Femur (tissue), 1 donor: ENCODE measurements at places on chromosomes 11 and 22.
A peak's percentile ranks its signal among the peaks of the same experiment; 100 is the strongest.

GRCh38 chr22:48198489-48199459 is 1436.3 kb downstream of the TBC1D22A start:
- DNase-seq = no peak

GRCh38 chr11:75572744-75573143 is 10.7 kb downstream of the SERPINH1 start:
- no peak for DNase-seq

GRCh38 chr11:118277312-118277711 is 13.2 kb upstream of the MPZL2 start:
- DNase-seq = no peak

GRCh38 chr11:130769782-130770535 is 146.3 kb downstream of the SNX19 start:
- no peak for DNase-seq

DNA sequence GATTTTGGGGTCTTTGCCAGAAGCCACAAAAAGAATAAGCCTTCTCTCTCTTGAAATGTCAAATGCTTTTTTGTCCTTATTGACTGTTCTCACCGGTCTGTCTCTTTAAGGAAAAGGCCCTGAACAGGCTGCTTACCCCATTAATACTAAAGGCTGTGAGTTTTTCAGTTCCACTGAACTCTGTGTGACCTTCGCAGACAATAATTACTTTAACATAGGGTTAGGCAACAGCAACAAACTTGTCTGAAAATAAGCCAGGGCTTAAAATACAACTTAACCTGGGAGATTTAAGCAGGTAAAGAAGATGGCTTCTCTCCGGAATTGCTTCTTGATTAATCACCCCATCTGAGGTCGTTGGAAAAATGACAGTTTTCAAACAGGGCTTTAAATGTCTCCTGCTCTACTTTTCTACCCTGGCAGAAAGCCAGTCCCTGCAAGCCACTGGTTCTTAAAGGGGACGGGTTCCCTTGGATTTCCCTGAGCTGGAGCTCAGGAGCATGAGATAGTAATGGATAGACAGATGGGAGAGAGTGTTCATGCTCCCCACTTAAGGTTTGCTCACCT is 69.4 kb downstream of the ARL14EP start:
- DNase-seq = peak; percentile 51

DNA sequence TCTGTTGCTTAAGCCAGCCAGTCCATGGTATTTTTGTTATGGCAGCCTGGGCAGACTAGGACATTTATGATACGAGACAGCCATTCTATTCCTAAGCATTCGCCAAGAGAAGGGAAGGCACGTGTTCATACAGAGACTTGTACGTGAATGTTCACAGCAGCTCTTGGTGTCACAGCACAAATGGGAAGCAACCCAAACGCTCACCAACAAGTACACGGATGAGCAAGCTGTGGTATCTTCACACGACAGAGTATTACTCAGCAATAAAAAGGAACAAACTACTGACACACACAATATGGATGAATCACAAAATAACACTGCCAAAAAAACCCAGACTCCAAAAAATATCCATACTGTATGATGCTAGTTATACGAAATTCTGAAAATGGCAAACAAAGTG is 85.1 kb downstream of the PHF21B start:
- DNase-seq = no peak

GRCh38 chr22:43118953-43119458 is 8.5 kb downstream of the BIK start:
- no peak for DNase-seq

DNA sequence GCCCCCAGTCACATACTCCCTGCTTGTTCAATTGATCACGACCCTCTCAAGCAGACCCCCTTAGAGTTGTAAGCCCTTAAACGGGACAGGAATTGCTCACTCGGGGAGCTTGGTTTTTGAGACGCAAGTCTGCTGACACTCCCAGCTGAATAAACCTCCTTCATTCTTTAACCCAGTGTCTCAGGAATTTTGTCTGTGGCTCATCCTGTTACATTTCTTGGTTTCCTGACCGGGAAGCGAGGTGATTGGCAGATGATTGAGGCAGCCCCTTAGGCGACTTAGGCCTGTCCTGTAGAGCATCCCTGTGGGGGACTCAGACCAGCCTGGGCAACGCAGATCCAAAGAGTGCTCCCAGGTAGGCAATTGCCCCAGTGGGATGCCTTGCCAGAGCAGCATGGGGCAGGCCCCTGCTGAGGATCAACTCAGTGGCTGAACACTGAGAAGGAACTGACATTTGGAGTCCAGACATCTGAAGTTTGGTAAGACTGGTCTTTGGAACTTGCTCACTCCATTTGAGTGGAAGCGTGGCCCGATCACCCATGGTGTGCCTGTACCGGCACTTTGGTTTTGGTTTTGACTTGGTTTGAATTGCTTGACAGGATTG is 51.5 kb downstream of the NEU3 start:
- DNase-seq = no peak

- no peak for DNase-seq
Observed at GRCh38 chr11:129699711-129700304, 115.8 kb upstream of the TMEM45B start.

DNA sequence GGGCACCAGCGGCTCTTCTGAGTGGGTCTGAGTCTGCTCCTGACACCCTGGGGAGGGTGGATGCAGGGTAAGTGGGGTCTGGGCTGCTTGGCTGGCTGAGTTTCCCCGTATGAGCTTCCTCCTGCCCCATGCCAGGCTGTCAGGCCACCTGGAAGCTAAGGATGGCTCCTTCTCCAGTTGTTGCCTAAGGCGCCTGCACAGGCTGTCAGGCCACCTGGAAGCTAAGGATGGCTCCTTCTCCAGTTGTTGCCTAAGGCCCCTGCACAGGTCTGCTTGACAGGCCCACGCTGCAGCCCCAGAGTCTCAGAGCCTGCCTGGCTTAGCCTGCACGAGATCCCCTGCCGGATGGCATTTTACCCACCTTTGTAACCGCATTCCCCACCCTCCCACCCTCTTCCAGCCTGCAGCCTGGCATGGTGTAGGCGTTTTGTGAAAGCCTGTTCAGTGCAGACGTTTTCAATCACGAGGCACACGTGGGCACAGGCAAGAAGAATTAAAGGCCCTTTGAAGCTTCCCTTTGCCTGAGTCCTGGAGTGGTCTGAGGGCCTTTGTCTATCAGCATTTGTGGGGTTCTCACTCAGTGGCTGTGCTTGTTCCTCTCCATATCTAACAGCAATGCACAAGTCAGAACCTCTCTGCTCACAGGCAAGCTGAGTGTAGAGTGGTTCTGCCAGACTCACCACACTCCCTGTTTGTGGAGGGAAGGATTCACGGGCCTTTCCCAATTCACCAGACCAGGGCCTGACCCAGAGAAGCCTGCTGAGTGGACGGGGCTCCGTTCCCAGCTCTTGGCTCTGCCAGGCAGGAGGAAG is 40.2 kb upstream of the B3GAT1 start:
- no peak for DNase-seq

DNA sequence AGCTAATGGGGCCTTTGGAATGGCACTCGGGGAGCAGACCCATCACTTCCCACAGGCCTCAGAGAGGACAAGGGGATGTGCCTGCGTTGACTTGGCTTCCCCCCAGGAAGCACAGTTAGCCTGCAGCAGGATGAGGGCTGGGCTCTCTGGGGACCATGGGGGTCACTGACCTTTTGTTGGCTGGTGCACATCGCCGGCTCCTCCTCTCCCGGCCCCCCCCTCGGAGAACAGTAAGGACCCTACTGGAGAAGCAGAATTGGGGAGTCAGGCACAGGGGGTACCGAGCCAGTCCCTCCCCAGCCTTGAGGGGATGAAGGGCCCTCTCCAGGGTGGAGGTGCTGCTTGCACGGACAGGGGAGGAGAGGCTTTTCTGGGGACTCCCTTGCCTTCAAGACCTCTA is 32.8 kb downstream of the NRXN2 start:
- DNase-seq = peak; percentile 52

DNA sequence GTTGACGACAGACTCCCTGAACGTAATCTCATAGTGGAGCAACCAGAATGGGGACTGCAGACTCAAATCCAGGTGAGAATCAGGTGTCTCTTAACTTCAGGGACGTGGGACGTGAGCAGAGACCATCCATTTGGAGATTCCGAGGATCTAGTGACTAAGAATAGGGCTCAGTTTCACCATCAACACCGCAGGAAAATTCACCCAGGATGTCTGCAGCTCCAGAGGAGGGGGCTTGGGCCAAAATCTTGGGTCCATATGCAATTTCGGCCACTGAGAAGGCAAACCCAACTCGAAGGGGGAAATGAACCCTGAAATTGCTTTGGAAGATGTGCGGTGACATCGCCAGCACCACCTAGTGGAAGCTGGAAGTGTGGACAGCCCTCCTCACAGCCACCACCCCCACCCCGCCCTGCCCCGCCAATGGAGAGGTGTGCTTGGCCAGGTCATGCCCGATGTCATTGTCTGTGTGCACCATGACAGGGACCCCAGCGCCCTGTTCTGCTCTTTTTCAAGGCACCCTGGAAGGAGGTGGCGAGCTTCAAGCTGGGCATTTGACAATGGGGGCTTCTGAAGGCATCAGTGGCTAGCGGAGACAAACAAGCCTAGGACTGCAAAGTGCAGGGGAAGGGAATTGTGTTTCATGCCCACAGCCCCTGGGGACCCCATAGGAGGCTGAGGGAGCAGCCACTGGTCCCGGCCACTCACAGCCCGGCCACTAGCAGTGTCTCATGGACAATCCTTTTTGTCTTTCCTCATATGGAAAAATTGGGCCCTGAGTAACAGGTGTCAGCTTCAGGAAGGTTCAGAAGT is 24.8 kb downstream of the APOL1 start:
- DNase-seq = peak; percentile 65

DNA sequence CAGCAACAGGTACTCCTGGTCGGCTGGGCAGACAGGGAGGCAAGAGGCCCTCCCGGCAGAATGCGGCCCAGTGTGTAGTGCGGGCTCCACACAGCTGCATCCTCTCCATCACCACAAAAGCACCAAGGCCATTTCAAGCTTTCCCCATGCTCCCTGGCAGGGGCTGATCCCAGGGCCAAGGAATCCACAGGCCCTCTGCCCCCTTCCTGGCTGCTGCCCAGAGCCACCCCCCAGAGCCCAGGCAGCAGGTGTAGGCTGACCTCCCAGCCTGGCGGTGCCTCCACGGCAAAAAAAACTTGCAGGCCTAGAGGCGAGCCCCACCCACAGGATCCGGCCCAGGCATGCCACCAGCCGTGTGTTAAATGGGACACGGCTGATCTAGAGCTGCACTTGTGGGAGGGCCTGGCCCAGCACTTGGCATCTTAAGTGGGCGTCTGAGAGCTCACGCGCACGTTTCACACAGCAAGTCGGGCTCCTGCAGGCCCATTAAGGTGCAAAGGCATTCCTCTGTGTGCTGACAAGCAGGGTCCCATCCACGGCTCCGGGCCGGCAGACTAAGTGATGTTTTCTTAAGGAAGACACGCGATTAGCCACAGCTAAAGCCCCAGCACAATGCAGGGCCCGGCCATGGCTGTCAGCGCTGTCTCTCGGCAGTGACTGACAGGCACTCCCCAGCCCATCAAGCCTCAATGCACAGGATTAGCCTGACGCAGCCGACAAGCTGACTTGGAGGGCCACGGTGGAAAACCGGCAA is 19.8 kb upstream of the GNB1L start:
- DNase-seq = peak; percentile 65

GRCh38 chr22:49487950-49488349 is 339.7 kb downstream of the BRD1 start:
- no peak for DNase-seq

DNA sequence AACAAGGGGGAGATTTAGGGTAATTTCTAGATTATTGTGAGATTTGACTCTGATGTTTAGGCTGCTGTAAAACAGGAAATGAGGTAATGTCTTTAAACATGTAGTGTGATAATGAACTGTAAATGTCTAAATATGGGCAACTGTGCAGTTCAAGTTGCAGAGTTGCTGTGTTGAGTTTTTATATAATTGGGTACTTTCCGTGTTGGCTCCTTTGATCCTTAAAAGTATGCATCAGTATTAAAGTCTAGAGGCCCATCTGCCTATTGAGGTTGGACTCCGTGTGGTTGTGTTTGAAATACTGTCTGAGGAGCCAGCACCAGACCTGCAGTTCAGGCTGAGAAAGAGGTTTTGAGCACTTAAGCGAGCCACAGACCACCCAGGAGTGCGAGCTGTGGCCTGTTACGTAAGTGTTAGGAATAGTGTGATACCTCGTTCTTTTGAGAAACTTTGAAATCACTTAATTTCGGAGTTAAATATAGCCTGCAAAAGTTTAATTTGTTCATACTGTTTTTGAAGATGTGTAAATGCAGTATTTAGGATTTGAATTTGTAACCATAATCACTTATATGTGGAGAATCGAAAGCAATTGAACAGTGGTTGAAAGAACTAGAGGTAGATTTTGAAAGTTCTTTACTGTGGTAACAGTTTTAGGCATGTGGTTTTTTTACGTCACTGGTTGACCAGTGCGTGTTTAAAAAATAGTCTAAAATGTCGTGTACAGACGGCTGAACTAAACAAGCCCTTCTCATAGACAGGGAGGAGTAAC is 9.0 kb downstream of the FAM118A start:
- no peak for DNase-seq

- DNase-seq = no peak
Observed at GRCh38 chr11:14021738-14022137, 59.2 kb downstream of the SPON1 start.

DNA sequence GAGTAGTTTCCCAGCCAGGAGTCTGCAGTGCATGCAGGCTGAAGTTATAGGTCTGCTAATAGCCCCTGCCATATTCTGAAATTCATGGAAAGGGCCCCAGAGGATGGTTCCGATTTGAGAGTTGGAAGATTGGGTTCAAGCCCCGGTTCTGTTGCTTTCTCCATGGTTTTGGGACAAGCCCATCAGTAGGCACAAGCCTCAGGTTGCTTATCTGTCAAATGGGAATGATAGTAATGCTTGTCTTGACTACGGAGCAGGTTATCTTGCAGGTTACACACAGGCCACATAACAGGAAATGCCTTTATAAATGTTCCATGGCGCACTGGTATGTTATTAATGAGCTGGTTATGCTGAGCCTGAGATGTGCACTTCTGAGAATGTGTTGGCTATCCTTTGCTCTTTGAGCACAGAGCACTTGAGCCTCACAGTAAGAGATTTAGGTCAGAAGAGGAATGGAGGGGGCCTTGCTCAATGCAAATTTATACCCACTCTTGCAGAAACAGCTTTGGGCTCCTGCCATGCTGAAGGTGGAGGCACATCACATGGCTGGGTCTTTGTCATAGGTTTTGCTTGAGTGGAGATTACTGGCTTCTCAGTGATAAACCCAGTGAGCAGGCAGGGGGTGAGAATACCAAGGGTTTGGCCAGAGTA is 47.1 kb downstream of the ZNRF3 start:
- DNase-seq = no peak
